ENCODE measurements at places on chromosomes 4 and X.

DNA sequence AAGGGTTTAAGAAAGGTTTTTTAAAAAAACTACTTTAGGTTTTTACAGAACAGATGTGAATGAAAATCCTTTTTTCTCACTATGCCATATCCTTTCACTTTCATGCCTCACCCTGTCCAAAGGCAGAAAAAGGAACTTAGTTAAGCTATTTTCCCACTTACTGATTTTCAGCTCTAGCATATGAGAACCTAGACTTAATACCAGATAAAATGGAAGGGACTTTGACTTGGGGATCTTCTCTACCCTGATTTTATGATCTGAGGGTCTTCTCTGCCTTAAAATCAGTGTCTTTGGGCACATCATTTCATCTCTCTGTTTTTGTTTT, 42.4 kb downstream of the FNIP2 start:
- DNase-seq = no peak

- no peak for DNase-seq
Observed at GRCh38 chr4:111128327-111128726, 505.4 kb upstream of the PITX2 start.

DNA sequence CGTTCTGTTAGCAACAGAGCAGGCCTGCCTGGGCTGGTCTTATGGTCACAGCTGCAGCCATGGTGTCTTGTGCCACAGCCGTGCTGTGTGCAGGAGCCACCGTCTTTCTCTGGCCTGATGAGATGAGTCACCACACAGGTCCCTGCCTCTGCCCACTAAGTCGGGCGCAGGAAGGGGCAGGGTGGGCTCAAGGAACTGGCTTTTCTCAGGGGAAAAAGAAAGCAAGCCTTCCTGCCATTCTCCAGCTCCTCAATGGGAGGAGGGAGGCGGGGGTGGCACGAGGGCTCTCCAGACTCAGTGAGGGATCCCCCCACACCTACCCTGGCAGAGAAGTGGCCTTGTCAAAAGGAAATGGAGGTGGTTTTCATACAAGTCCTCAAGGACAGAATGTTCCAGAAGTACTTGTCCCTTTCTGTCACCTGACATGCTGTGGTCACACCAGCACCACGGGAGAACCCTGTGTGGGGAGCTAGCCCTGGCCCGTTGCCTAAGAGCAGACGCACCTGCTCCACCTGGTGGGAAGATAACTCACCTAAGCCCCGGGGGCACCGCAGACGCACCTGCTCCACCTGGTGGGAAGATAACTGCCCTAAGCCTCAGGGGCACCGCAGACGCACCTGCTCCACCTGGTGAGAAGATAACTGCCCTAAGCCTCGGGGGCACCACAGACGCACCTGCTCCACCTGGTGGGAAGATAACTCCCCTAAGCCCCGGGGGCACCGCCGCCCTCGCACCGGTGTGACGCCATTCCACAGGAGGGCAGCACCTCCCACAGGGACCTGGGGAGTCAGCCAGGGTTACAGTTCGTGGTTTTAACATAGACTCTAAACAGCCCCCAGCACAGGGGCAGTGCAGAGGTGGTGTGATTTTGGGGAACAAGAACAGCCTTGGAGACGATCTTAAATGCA, 18.5 kb downstream of the UVSSA start:
- DNase-seq = no peak

GRCh38 chr4:70844180-70844579, 4.5 kb upstream of the GRSF1 start:
- no peak for DNase-seq

DNA sequence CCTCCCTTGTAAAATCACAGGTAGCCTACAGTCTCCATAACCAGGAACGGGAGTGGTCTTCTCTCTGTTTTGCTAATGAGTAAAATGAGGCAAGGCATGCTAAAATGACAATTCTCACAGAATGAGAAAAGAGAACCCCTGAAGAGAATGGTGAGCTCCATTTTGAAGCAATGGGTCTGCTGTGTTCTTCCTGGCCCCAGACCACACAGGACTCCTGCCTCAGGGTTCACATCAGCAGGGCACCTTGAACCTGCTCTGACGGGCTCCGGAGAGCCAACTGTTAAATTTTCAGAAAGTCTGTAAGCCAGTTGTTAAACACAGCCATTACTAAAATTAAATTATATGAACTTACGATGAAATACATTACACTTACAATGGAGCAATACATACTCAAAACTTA, 32.1 kb upstream of the RBM47 start:
- DNase-seq = no peak

DNA sequence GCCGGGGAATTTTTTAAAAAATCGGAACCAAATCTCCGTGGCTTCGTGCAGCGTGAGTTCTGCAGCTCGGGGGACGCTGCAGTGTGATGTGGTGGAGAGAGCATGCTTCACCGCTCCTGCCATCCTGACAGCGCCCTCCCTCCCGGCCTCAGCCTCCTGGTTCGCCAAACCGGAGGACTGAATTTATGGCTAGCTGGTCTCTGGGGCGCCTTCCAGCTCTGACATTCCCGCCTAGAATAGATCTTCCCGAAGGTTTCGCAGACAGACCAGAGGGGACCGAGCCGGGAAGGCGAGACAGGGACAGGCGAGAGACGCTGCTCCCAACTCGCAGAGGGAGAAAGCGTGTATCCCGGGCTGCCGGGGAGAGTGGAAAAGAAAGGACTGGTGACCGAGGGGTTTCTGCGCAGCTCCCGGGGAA, 25.9 kb downstream of the HOPX start:
- no peak for DNase-seq

- DNase-seq = no peak
Observed at GRCh38 chr4:100907465-100908454, 389.9 kb upstream of the EMCN start.

GRCh38 chr4:45640281-45640680, 483.6 kb downstream of the GABRG1 start:
- no peak for DNase-seq

GRCh38 chr4:94920369-94920768, 162.6 kb downstream of the BMPR1B start:
- DNase-seq = no peak

GRCh38 chr4:144969821-144970220, 128.2 kb downstream of the ANAPC10 start:
- DNase-seq = no peak

- DNase-seq = no peak
Observed at GRCh38 chr4:17695341-17695740, 80.9 kb downstream of the MED28 start.

DNA sequence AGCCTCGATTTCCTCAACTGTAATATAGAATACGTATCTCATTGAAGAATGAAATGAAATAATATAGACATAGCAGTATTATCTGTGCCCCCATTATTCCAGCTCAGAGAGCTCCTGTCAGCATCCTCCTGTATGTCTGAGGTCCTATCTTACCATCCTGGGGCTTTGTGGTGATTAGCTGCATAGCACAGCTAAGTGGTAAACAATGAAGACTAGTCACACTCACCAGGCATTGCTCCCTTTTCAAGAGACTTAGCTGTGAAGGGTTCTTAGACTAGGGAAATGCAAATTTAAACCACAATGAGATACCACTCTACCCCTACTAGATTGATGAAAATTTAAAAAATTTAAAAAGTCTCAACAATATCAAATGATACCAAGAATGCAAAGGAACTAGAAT, 172.9 kb downstream of the SLC39A8 start:
- DNase-seq = no peak

- no peak for DNase-seq
Observed at GRCh38 chr4:140059159-140059558, 94.8 kb downstream of the MAML3 start.

GRCh38 chrX:65253817-65254216, 277.6 kb upstream of the ZC4H2 start:
- DNase-seq = no peak

GRCh38 chr4:132427125-132427524, 722.0 kb upstream of the PCDH10 start:
- DNase-seq = no peak

- no peak for DNase-seq
Observed at GRCh38 chrX:17968367-17968766, 107.3 kb upstream of the RAI2 start.

DNA sequence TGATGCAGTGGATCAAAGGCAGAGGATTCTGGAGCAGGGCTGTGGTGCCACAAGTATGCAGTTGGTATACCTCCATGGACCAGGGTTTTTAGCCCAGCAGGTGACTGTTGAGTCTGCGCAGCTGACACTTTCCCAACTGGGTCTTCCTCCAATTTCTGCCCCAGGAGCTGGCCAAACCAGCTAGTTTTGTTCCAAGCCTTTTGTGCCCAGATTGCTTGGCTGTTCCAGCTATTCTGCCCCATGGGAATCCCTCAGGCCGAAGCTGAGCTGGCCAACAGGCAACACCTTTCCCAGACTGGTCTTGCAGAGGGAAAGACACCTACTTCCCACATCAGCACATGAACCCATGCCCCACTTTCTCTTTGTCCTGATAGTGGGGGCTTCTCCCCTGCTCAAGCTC, 22.8 kb upstream of the ANKRD17 start:
- no peak for DNase-seq

DNA sequence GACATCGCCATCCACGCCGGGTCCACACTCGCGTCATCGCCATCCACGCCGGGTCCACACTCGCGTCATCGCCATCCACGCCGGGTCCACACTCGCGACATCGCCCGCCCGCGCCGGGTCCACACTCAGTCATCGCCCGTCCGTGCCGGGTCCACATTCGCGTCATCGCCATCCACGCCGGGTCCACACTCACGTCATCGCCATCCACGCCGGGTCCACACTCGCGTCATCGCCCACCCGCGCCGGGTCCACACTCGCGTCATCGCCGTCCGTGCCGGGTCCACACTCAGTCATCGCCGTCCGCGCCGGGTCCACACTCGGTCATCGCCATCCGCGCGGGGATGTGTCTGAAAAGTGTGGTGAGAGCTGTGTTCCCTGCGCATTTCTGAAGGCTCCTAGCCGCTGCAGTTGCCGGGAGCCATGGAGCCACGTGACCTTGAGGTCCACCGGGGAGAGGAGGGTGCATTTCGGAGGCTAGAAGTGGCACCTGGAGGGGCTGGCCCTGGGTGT, 17.3 kb downstream of the PCGF3 start:
- DNase-seq = no peak

DNA sequence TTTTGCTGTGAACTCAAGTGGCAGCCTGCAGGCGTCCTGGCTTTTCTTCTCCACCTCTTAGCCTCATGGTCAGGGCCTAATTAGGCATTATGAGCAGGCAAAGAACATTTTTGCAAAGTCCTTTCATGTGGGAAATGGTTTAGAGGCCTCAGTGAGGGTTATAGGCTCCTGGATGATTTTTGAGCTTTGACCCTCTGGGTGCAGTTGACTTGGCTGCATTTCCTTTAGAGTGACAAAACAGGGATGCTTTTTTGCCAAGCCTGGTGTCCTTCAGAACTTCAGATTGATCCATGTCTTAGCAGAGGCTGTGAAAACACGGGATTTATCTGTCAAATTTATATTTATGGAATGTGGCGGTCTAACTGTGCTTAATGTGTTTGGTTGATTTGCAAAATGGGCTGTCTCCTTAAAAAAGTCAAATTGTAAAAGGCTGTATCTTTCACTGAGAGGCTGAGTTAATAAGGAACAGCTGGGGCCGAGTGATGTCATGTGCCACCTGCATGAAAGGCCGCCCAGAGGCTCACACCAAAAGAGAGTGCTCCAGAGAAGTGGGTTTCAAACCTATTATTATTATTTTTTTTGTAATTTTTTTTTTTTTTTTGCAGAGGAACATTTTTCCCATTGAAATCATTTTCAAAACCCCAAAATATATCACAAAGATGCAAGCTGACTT, 192.2 kb upstream of the ARX start:
- DNase-seq = no peak

DNA sequence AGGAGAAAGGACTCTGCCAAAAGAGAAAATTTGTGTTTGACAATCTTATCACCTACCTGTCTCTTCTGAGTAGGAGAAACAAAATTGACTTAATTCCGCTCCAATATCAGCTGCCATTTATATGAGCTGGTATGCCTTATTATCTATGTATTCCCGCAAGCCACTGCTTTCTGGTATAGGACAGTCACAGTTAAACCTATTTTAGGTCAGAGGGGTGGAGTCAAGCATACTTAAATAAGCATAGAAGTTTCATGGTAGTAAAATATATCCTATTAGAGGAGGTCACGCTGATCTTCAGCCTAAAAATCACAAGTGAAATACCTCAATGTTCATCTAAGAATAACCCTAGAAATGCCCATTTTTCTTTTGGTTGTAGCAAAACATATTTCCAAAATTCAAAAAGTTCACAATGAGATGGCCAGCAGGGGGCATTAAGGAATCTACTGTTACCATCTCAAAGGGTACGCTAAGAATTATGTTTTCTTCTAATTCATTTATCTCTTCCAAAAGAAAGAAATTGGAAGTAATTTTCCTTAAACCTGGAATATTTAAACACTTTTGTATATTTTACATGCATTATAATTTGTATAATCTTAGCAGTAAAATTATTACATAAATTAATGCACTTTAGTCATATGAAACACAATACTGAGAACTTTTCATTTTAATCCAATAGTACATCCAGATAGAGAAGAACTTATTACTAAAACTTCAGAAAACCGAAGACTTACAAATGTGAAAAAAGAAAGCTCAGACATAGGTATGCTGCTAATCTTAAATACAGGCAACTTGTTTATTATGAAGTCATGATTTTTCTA, 10.5 kb downstream of the PPAT start:
- DNase-seq = no peak

- DNase-seq = no peak
Observed at GRCh38 chr4:155972098-155972497, 18.4 kb upstream of the CTSO start.

DNA sequence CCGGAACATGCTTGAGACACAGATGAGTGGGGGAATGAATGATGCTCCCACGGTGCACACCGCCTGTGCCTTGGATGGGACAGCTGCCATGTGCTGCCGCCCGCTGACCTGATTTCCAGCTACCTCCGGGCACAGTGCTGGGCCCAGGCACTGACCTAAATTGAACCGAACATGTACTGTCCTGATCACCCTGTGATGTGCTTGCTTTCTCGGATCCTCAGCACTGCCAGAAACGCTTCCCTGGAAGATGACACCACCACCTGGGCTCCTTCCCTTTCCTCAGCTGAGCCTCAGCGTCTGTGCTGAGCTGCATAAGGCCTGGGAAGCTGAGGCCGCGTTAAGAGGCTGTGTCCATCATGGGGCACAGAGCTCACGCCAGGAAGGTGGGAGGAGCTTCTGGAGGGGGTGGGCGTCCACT, 39.3 kb upstream of the MXD4 start:
- no peak for DNase-seq

- no peak for DNase-seq
Observed at GRCh38 chr4:141891260-141892120, 255.1 kb downstream of the IL15 start.

DNA sequence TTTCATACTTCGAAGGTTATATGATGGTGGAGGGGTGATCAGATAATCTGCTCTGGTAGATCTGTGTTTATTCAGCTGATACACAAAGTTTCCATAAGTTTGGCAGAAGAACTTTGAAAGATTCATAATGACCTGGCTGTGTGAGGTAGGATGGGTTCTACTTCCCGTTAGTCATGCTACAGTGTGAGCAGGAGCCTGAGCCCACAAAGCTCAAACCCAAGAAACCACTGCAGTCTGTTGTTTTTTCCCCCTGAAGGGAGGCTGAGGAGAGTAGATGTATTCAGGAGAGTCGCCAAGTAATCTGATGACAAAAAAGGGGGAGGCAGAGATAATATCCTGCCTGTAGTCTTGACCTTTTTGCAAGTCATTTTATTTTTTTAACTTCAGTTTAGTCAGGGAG, 52.8 kb upstream of the PPP3CA start:
- DNase-seq = peak; percentile 4

- no peak for DNase-seq
Observed at GRCh38 chrX:115363372-115363771, 73.9 kb downstream of the LUZP4 start.

- DNase-seq = no peak
Observed at GRCh38 chr4:73589261-73589847, 30.9 kb downstream of the RASSF6 start.
